ENCODE measurements at places on chromosomes 1 and 21. TPM values are rescaled to one million over a fixed set of nuclear protein-coding genes. Genes with fewer than 3 reads are reported as not detected.

GRCh38 chr1:12057382-12057781 lies 5.7 kb upstream of the TNFRSF8 start:
- DNase-seq: no peak

DNA sequence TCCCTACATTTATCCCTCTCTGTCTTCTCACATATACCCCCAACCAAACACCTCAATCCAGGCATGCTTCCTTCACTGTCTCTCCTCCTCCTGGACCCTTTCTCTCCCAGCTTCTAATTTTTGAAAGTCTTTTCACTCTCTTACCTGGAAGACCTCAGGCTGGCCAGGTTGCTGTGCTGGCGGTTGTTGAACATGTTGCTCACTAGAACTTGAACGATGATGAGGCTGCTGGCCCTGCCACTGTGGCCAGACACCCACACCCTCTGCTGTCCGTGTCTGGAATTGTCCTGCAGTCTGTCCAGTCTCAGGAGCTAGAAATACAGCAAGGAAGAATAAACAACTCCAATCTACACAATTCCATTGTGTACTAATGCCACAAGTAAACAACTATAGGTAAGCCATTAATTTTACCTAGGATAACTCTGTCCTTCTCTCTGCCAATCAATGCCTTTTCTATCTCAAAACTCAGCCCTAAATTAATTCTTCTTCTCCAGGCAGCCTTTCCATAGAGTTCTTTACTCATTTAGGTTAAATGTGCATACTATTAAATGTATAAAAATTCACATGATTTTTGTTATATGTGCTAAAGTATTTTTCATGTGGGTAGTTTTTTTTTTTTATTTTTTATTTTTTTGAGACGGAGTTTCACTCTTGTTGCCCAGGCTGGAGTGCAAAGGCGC lies 5.1 kb upstream of the CTSK start:
- peak; percentile 89 for DNase-seq

DNA sequence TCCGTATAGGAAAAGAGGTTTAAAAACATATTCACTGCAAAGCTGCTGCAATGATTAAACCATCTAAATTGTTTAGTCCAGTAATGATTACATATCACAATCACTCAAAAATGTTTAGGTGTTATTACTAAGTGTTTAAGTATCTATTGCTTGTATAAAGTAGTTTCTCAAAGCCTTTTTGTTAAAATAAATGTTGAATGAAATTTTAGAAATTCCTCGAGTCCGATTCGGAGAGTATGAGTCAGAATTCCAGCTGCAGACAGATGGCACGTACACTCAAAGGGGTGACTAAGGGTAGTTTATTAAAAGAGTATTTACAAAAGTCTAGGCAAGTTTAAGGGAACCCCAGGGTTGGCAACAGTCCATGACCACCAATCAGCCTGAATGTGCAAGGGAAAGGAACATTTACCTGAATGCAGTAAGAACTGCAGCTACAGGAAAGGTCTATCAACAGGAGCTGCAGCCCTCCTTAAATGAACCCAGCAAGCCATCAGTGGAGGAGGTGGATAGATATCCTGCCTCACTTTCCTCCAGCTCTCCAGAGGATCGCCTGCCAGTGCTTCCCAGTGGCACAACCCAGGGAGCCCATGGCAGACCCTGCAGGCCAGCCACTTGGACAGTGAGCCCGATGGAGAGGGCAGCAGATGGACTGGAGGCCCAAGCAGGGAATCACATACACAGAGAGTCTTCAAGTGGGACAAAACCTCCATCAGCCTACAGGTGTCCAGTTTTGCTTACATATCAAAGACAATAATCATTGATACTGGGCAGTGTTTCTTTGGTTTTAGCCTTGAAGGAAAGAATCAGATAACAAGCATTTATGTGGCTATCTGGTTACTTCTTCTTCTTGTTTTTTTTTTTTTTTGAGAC lies 92.1 kb upstream of the SLC44A3 start:
- DNase-seq: peak; percentile 71

DNA sequence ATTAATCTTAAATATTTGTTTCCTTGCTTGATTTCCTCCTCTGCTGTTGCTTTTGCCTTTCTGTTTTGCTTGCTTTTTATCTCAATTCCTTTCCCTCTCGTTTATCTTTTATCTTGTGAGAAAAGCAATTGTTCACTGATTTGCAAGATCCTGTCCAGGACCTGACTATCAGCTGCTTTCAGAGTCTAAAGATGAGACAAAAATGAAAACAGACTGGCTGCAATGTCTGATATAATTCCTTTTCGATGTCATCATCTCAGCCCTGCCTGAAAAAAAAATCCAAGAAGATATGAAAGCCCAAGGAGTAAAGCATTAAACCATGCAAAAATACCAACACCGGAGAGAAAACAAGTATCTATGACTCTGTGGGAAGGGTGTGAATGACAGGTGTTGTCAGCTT lies 225.5 kb downstream of the PATJ start:
- no peak for DNase-seq

DNA sequence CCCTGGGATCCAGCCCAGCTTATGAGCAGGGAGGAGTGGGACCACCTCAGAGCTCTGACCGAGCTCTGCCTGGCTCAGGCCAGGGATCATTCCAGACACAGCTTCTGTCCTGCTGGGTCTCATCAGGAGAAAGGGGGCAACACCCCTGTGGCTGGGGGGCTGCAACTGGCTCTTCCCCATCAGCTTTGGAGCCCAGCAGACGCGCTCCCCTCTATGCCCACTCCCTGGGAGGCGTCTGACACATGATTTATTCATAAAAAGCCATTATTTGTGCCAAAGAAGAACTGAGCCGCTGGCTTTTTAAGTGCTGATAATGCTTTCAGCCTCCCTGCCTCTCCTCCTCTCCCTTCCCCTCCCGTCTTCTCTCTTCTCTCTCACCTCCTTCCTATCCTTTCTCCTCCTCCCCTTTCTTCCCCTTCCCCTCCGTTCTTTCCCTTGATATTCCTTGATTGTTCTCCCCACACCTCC lies 25.0 kb downstream of the FOXO6 start:
- DNase-seq: no peak

DNA sequence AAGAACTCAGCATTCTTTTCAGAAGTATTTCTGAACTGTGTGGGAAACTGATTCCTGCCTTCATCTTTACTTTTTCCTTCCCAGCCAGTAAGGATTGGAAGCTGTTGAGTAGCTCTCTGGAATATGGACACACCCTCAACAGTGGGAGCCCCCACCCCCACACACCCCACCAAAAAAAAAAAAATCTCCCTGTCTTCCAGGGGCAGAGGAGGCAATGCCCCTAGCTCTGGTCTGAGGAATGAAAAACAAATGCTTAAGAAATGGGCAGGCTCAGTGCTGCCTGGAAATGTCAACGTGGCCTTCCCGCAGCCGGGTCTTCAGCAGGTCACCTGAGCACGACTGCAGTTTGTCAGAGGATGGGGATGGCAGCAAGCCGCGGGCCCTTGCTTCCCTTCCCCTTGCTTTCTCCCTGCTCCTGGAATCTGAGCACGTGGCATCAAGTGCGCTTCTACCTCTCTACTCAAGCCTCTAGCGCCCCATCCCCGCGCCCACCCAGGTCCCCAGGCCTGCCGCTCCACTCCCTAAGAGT lies 479 bp downstream of the RGS16 start:
- DNase-seq: no peak

- peak; percentile 49 for DNase-seq
Measured at GRCh38 chr1:16980473-16981268, at the start of gene MFAP2. Gene MFAP2, minus strand, starts transcription at chr1:16980620. Its CDS starts 2,347 bp downstream, at chr1:16978273.

DNA sequence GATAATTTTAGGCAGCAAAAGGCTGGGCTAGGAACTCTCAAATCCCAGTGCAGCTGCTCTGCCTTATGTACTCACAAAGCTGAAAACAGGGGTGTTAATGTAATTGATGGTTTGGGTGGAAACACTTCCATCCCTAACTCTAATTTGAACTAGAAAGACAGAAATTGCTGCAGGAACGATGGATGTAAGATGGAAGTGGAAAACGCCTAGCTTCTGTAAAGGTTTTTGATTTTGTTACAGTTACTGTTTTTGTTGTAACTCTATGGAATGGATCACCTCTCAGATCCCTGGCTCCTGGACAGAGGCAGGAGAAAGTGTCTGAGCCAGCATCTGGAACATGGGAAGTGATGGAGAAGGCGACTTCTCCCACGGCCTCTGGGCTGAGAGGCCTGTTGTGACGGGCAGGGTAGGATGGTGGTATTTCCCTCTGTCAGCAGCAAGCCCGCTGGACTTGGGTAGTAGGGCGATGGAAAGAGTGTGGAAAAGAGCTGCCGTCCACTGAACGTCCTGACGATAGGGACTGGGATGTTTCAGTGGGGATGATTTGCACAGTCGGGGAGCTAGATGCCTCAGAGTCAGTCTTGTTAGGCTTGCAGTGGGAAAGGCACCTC lies 1.6 kb downstream of the TRAF5 start:
- DNase-seq: no peak

GRCh38 chr1:46244656-46245371 lies 2.7 kb upstream of the RAD54L start:
- DNase-seq: peak; percentile 49

GRCh38 chr1:13666317-13666716 lies 33.7 kb upstream of the PRDM2 start:
- no peak for DNase-seq

GRCh38 chr1:200866521-200866920 lies 6.3 kb upstream of the GPR25 start:
- no peak for DNase-seq

- no peak for DNase-seq
Measured at GRCh38 chr1:55986003-55986402, 593.4 kb downstream of the PLPP3 start.

Gene TCHH
- 0.17 TPM for total RNA-seq

Gene TCEA3
- 1.7 TPM for total RNA-seq

Gene NUAK2
- 5.0 TPM for total RNA-seq

Gene CFHR3
- not detected for total RNA-seq

Gene RWDD3
- total RNA-seq: 18.0 TPM

Gene NTMT2
- not detected for total RNA-seq

Gene MYOC
- not detected for total RNA-seq

Gene EPB41
- total RNA-seq: 36.2 TPM
